NB4 (cell line): ENCODE measurements at places on chromosomes 12 and 14.

GRCh38 chr14:102097441-102098135 is 10.7 kb upstream of the HSP90AA1 start:
- no peak for DNase-seq

DNA sequence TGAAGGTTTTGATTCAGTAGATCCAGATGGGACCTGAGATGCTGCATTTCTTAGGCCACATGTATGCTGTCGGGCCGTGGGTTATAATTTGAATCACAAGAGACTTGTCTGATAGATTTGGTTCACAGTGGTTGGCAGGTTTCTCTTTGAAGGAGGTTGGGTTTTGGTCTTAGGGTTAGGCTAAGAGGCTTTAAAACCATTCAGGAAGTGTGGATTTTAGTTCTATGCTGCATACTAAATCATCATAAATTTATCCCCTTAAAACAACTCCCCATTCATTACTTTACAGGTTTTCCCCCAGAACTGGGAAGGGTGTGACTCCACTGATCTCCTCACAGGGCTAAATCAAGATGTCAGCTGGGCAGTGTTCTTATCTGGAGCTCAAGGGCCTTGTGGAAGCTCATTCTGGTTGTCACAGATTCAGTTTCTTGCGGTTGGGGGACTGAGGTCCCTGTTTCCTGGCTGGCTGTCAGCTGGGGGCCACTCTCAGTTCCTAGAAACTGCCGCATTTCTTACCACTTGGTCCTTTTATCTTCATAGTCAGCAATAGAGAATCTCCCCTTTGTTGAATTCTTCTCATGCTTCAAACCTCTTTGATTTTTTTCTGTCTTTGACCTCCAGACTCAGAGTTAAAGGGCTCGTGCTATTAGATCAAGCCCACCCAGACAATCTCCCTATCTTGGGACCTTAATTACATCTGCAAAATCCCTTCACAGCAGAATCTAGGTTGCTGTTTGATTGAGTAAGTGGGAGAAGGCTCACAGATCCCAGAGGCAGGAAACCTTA is 20.6 kb upstream of the PCNX1 start:
- DNase-seq: peak; percentile 94

DNA sequence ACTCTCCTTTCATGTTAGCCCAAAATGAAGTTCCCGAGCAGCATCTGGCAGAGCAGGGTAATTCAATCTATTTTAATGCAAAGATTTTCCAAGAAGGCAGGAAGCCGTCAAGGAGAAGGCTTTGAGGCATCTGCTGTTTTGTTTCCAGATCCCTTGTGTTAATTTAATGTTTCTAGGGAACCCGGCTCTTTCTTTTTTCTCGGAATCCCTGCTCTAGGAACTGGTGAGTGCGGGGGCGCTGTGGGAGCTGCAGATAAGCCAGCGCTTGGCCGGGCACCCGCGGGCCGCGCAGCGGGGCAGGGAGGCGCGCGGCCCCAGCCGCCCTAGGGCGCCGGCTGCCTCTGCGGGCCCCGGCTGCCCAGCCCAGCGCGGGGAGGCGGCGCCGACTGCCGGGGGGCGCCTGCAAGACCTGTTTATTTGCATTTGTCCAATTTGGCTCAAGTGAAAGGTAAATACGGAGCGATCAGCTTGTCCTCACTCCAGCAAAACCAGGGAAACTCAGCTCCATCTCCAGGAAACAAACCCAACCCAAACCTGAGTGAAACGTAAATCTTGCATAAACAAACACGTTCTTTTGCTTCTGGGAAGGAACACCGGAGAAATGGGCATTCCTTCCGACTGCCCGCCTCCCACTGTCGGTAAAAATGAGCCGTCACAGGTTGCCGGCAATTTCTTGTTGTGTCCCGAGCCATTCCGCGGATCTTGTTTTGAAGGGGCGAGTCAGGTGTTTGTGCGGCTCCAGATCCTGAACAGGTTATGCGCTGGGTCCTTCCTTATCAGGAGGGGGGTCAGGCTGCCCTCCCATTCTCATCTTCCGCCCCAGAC is 65.1 kb downstream of the CRADD start:
- peak; percentile 81 for DNase-seq

GRCh38 chr14:52878469-52878868 is 72.4 kb downstream of the FERMT2 start:
- no peak for DNase-seq

DNA sequence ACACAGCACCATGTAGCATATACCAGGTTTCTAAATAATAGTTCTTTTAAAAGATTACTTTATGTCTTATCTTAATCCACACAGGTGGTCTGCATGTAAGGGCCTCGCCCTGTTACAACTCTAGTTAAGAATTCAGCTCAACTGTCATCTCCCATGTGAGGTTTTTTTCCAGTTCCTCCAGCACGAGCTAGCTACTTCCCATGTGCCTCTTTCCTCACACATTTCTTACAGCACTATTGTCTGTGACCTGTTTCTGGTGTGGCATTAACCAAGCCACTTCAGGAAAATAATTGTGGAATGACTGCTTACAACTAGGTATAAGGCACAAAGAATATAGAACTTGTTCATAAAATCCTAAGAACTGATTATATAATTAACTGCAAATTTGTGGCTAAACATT is 65.5 kb downstream of the SH2B3 start:
- DNase-seq: no peak

- DNase-seq: no peak
Observed at GRCh38 chr14:33452995-33453394, 497.9 kb downstream of the EGLN3 start.

GRCh38 chr12:128450810-128451209 is 183.8 kb downstream of the TMEM132C start:
- no peak for DNase-seq

DNA sequence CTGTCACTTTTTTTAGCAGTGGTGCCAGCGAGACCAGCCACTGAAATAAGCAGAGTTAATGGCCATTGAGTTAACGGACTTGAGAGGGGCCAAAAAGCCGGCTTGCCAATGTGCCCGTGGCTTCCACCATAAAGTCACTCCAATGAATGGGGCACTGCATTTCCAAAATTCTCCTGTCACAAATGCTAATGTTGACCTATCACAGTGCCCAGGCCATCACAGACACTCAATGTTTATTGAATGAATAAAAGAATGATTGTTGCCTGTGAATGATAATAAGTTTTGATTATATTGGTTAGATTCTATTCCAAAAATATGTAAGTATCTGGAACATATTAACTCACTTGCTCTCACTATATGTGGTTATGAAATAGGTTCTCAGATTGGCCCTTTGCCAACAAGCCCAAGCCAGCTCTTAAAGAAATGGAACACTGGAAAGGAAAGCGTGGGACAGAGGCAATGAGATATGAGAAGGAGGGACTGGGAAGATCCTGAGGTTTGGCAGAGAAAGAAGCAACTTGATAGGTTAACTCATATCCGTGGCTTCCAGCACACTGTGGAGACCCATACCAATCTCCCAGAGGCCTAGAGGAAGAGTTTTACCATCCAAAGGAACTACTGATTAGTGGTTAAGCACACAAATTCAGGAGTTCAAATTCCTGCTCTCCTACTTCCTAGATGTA is 108.7 kb downstream of the BTG1 start:
- no peak for DNase-seq

GRCh38 chr14:20679907-20680306 is 4.5 kb upstream of the RNASE4 start:
- peak; percentile 34 for DNase-seq

GRCh38 chr12:32002848-32003493 is 43.8 kb downstream of the RESF1 start:
- no peak for DNase-seq

- no peak for DNase-seq
Observed at GRCh38 chr12:50557421-50557820, 52.6 kb downstream of the DIP2B start.

- DNase-seq: no peak
Observed at GRCh38 chr14:99081880-99082279, 190.1 kb downstream of the BCL11B start.

DNA sequence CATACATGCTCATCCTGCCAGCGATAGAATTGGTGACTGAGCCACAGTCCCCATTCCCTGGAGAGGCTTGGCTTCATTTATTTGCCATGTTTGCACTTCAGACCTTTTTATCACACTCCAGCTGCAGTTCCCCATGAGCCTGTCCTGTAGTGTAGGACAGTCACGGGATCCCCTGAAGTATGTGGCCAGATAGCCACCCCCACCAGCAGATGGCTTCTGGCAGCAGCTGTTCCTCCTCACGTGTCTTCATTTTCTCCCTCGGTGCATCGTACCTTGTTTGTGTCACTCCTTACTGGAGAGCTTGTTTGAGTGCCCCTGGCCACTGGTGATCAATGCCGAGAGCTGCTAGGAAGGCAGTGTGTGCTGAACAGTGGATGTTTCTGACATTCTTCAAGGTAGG is 40.2 kb downstream of the UBE3B start:
- DNase-seq: no peak

- no peak for DNase-seq
Observed at GRCh38 chr12:65961190-65962035, 137.1 kb downstream of the HMGA2 start.

GRCh38 chr14:24679248-24679961 is 45.4 kb upstream of the GZMB start:
- DNase-seq: no peak

- peak; percentile 61 for DNase-seq
Observed at GRCh38 chr14:93533842-93534241, 103.1 kb downstream of the UNC79 start.

GRCh38 chr14:103546652-103547454 is 15.6 kb downstream of the BAG5 start:
- peak; percentile 64 for DNase-seq

DNA sequence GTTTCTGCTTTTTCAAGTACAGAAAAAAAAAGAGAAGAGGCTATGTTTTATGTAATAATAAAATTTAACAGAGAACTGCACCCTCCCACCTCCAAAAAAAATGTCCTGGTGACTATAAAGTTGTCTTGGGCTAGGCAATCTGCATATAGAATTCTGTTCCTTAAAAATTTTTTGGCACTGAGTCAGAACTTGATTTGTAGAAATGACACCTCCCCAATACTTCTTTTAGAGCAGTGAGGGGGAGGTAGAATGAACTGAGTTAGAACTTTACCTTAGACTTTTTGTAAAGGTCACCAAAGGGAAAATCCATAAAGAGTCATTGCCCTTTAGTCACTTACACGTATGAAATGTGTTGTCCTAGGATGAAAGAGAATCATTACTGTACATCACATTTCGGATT is 80.0 kb downstream of the BTG1 start:
- no peak for DNase-seq

DNA sequence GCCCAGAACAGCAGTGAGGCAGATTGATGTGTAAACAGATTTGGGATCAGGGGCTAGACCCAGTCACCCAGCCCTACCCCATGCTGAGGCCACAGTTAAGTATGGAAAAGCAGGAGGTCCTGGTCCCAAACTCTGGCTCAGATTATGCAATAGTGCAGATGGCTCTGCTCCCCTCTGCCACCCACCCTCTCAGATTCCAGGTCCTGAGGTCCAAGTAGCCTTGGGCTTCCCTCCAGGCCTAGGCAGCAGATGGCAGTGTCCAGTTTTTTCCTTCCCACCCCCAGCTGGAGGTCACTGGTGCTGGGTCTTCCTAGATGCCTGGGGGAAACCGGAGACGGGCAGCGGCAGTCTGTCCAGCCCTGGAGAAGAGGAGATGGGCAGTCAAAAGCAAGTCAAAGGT is 2.8 kb upstream of the DHH start:
- no peak for DNase-seq

GRCh38 chr12:11744410-11744801 is 94.9 kb downstream of the ETV6 start:
- DNase-seq: no peak

GRCh38 chr12:110007881-110008280 is 8.7 kb downstream of the ANKRD13A start:
- DNase-seq: peak; percentile 68

- peak; percentile 66 for DNase-seq
Observed at GRCh38 chr12:107912421-107913004, 138.0 kb downstream of the ASCL4 start.

- peak; percentile 12 for DNase-seq
Observed at GRCh38 chr12:45368841-45369489, 153.1 kb downstream of the ANO6 start.

- peak; percentile 78 for DNase-seq
Observed at GRCh38 chr12:132523576-132524331, 33.8 kb downstream of the FBRSL1 start.

GRCh38 chr14:70890826-70891659 is 16.2 kb upstream of the PCNX1 start:
- DNase-seq: no peak

DNA sequence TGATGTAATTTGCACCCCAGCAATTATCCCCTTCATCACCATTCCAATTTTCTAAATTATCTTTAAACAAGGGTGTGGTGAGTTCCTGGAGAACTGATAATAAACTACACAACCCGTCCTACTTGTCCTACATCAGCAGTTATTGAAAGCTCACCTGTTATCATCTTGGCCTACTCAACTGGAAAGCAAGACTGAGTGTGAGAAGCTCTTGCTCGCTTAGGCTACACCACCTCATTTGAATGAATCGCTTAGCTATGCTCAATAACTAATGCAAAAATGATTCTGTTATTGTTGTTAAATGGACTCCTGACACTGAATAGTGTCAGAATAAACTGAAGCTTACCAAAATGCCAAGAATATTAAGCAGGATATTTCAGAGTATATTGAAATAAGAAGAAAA is 115.4 kb upstream of the BTG1 start:
- DNase-seq: no peak

DNA sequence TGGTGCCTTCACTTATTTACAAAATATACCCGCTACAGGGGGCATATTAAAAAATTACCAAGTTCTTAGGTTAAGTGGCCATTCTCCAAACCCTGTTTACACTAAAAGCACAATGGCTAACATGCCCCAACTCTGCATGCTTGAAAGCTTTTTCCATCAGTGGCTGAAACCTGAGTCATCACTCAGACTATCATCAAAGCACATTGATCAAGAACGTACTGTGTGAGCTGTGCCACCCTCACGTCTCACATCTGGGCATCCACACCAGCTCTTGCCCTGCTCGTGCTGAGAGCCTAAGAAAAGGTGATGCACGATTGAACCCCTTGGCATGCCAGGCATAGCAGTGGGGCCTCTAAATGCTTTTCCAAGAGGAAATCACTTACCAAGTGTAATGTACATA is 13.2 kb downstream of the AQP6 start:
- DNase-seq: no peak

- no peak for DNase-seq
Observed at GRCh38 chr14:91048265-91048664, 12.2 kb downstream of the RPS6KA5 start.

- DNase-seq: peak; percentile 84
Observed at GRCh38 chr14:45249856-45250575, 3.0 kb downstream of the MIS18BP1 start.

- DNase-seq: no peak
Observed at GRCh38 chr12:9127484-9127883, 11.8 kb upstream of the A2M start.

- DNase-seq: no peak
Observed at GRCh38 chr12:128365032-128365431, 98.1 kb downstream of the TMEM132C start.

GRCh38 chr12:94957006-94957405 is 46.5 kb downstream of the NDUFA12 start:
- DNase-seq: no peak

- no peak for DNase-seq
Observed at GRCh38 chr14:45998554-45998953, 653.0 kb downstream of the RPL10L start.
